Cardiac muscle cell (in vitro differentiated cells and primary cell): ENCODE measurements at places on chromosomes 7 and 10. TPM values are rescaled to one million over a fixed set of nuclear protein-coding genes. Genes with fewer than 3 reads are reported as not detected.

Gene RASA4B
- polyA plus RNA-seq, result 8.5 and 15.1 TPM in 2 replicates

Gene NPC1L1
- polyA plus RNA-seq, result not detected in 2 replicates

Gene PILRB
- polyA plus RNA-seq, result 29.2 and 31.0 TPM in 2 replicates

Gene PCLO
- polyA plus RNA-seq, result 0.34 and 0.77 TPM in 2 replicates

Gene MYO1G
- 0.20 and 0.78 TPM in 2 replicates for polyA plus RNA-seq

Gene CTTNBP2
- 30.0 and 33.5 TPM in 2 replicates for polyA plus RNA-seq

Gene PDE1C
- 0.38 and 0.81 TPM in 2 replicates for polyA plus RNA-seq

Gene SLC16A12
- polyA plus RNA-seq, result 7.6 and 10.1 TPM in 2 replicates

Gene PRLHR
- not detected in 2 replicates for polyA plus RNA-seq

Gene ICA1
- 22.2 and 34.8 TPM in 2 replicates for polyA plus RNA-seq

Gene NCF1
- polyA plus RNA-seq, result 0.11 and 0.70 TPM in 2 replicates

- no peak for DNase-seq
These were observed 38.5 kb downstream of the NPTX2 start for GRCh38 chr7:98655611-98656010.

DNA sequence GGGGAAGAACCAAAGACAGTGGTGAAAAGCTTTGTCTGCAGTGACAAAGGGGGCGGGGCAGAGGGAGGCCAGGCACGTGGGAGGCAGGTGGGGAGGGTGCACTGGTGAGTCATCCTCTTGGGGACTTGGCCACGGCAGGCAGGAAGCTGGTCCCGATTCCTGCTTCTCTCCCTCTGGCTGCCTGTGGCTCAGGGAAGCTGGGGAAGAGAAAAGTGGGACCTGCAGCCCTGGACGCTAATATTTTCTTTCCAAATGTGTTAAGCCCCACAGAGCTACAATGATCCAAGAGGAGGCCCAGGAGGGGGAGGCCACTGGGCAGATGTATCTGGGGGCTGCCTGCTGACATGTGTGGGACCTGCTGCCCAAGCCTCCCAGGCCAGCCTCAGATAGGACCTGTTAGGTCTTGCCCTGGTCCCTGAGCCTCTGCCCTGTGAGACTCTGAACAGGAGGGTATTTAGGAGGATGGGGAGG is 231.8 kb downstream of the KCNMA1 start:
- DNase-seq, result peak; percentile 62

DNA sequence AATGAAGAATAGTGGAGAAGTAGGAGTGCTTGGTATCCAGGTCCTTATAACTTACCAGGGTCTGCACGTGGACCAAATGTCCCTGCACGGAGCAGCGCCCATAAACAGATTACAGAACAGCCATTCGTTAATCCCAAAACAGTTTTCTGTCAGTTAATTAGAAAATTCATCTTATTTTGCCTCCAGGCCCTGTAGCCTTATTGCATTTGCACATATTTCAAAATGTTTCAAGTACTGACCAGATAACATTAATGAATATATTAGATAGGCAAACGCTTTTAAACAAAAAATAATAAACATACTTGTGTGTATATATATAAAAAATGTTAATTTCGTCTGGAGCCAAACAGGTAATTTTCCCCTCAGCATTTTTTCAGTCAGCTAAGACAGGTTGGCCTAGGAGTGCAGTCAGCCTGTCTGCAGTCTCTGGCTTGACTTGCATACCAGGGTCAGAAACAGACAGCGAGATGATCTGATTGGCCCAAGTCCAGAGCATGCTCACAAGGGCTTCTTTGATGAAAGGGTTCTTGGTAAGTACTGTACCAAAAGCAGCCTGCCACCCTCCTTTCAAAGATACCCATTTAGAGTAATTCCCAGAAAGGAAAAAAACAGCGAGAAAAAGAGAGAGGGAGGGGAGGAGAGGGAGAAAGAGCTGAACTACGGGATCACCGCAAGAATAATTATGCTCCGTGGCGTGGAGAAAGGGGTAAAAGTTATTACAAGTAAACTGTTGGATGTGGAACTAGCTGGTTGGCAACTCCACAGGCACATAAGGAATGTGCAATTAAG is 194.4 kb upstream of the TCF7L2 start:
- DNase-seq, result peak; percentile 69

- DNase-seq, result peak; percentile 26
These were observed 186.5 kb upstream of the TMEM72 start for GRCh38 chr10:44724415-44725174.

DNA sequence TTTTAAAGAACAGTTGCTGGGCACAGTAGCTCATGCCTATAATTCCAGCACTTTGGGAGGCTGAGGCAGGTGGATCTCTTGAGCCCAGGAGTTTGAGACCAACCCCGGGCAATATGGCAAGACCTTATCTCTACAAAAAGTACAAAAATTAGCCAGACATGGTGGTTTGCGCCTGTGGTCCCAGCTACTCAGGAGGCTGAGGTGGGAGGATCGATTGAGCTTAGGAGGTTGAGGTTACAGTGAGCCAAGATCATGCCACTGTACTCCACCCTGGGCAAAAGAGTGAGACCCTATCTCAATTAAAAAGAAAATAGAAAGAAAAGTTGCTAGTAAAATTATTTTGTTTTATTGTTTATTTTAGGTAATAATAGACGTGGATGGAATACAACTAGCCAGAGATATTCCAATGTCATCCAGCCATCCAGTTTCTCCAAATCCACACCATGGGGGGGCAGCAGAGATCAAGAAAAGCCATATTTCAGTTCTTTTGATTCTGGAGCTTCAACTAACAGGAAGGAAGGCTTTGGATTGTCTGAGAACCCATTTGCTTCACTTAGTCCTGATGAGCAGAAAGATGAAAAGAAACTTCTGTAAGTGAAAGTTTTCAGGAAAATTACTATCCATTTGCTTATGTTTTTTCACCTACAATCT is 3.0 kb downstream of the NUP42 start:
- DNase-seq, result peak; percentile 29

GRCh38 chr7:26735976-26736600 is 128.3 kb downstream of the SKAP2 start:
- DNase-seq, result no peak

- no peak for DNase-seq
These were observed 92.4 kb upstream of the BTBD16 start for GRCh38 chr10:122178655-122179054.

DNA sequence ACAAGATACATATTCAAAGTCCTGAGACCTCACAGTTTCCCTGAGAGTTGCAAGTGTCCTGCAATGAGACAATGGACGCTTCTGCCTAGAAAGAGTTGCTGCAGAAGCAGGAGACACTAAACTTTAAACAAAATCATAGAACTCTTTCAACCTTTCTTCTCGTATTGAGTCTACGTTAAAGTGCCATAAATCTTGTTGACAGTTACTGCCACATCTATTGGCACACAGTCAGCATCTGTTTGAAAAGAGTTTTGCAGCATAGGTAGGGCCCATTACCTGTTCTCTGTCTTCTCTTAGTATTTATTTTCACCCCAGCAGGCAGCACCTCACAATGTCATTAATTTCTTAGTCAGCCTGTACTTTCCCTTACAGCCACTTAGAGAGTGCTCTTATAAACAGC is 335.3 kb upstream of the ETV1 start:
- no peak for DNase-seq

GRCh38 chr10:78605800-78606350 is 462.9 kb upstream of the ZMIZ1 start:
- DNase-seq, result no peak

- DNase-seq, result no peak
These were observed 92.6 kb downstream of the CREM start for GRCh38 chr10:35219292-35219691.

DNA sequence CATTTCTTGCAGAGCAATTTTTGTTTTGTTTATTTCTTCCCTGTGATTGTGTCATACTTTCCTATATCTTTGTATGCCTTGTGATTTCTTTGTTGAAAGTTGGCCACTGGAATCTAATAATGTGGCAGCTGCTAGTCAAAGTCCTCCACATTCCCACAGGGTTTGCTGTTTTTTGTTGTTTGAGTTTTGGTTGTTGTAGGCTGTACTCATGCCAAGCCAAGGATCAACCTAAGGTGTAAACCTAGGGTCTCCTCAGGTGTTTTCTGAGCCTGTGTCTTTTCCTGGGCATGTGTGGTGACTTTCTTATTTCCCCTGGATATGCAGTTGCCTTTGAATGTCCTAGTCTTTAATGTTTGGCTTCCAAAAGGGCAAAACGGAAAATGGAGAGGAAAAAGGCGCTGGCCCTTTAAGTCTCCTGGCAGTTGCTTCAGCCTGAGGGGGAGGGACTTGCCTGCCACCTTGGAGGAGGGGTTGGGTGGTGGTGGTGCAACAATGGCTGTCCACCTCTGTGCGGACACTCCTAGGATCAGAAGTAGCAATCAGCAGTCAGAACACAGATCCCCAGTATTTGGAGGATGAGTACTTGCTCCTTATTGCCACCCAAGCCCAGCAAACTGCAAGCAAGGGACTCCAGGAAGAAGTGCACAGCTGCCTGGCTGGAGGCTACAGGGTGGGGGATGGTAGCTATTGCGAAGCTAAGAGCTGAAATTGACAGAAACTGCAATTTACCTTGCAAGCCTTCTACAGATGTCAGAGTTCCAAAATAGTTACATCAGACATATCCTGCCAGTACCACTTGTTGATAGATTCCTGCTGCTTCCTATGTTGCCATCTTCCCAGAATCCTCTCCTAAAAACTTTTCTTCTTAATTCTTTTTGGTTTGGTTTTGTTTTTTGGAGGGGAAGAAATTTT is 5.6 kb upstream of the ZNF518A start:
- DNase-seq, result peak; percentile 83

DNA sequence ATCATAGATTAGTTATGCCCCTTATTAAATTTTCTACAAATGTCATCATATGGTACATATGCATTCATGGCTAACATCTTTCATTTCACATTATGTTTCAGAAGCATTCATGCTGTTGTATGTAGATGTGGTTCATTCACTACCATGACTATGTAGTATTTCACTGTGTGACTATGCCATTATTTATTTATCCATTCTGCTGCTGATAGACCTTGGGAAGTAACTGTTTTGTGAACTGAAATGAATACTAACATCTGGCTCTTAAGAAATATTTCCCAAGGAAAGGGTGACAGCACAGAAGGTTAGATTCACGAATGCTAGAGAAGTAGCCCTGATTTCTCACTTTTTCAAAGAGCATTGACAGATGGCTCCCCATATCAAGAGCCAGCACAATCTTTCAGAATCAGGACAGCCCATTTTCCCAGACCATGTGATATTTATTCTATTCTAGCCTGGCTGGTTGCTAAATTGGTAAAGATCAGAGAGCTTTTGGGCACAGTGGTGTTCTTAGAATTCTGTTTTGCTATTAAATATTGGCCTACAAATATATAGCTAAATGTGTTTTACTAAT is 157.4 kb downstream of the DYNC1I1 start:
- no peak for DNase-seq

- DNase-seq, result no peak
These were observed 40.6 kb upstream of the PITRM1 start for GRCh38 chr10:3213208-3213607.

DNA sequence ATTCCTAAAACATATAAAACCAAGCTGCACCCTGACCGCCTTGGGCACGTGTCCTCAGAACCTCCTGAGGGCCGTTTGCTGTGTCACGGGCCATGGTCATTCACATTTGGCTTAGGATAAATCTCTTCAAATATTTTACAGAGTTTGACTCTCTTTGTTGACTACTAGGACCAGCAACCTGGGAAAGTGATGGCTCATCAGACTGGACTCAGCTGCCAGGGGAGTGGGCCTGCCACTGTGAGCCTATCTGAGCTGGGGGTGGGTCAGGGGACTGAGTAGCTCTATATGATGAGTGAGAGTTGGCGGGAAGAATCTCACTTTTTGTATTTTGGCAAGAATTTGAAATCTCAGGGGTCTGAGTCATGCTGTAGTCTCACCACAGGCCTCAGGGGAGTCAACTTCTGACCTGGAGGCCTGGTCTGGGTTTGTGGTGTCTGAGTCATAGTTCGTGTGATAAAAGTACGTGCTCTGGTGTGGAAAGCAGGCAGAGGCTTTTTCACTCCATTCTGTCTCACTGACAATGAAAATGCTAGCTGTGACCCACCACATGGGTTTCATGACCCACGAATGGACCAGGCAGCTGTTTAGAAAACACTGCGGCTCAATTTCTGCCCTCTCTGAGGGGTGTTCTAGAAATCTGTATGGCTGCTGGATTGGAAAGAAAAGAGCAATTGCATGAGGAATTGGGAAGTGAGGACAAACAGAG is 4.2 kb upstream of the UPP1 start:
- peak; percentile 99 for DNase-seq

DNA sequence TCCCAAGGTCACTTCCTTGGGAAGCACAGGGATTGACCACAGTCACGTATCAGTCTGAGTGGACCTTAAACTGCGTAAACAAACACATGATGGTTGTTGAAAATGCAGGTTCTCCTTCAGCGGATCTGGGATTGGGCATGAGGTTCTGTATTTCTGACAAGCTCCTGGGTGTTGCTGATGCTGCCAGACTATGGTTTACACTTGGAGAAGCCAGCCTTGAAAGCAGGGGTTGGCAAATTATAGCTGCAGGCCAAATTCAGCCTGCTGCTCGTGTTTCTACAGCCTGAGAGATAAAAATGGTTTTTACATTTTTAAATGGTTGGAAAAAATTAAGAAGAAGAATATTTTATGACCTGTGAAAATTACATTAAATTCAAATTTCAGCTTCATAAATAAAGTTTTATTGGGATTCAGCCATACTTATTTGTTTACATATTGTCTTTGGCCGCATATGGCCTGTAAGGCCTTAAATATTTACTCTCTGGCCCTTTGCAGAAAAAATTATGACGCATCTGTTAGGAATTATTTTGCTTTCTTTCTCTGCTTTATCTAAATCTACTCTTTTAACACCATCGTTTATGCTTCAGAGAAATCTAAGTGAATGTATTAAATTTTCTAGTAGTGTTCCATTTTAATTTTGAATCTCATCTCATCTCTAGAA is 109.6 kb downstream of the SH2D4B start:
- no peak for DNase-seq

GRCh38 chr10:42989481-42989921 is 87.4 kb upstream of the RET start:
- DNase-seq, result no peak

GRCh38 chr10:70908406-70909296 is 20.3 kb upstream of the PCBD1 start:
- DNase-seq, result no peak
